Stimulated activated CD4-positive, alpha-beta T cell treated with anti-CD3 and anti-CD28 coated beads, Interleukin-1b, Interleukin-23, amount 100 ng/mL, for 4 hours (primary cell): ENCODE measurements at places on chromosomes 4 and X.

DNA sequence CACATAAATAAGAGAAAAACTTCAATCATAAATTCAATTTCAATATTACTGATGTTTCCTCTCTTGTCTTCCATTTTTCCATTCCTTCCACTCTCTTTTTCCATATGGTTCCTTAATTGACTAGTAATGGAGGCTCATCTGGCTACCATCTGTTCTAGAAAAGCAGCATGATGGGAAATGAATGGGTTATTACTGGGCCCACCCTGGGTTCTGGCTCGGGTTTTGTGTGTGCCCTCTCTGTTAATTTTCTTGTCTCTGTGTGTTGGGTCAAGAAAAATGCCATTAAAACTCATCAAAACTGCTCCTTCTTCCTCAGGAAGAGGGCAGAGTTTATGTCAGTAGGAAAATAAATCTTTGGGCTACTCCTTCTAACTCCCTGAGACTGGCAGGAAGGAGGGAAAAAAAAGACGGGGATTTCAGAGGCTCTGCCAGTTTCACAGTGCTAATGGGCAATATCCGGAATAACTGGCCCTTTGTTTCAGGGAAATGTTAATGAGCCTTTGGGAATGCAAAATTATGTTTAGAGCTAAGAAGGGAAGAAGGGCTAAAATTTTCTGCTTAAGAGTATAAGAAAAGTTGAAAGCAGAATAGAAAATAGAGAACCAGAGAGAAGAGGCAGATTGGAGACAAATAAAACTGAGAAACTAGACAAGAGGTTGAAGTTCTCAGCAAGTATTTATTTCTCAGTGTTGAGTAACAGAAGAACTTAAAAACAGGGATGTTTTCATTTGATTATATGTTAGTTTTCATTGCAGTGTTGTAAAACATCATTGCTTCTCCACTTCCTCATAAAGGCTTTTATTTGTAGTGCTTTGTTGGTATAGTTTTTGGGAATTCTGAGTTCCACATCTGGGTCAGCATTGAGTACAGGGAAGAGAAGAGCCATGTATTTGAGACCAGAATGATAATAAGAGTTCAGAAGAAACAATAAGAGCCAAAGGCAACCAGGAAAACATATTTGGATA lies 19.7 kb downstream of the GABRB1 start:
- no peak for DNase-seq

DNA sequence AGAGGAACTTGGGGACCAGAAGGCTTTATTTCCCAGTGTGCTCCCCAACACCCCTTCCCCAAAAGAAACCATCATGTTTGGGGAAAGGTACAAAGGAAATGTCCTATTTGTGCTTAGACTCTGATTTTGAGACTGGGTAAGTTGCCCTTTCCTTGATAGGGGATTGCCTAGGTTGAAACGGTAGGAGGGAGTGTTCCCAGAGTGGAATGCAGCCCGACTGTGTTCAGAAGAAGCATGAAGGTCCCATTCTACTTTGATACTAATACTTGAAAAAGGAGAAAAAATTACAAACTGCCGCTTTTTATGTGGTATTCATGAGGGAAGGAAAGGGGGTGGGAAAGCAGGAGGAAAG lies 32.4 kb upstream of the TMEM131L start:
- DNase-seq = no peak

- DNase-seq = no peak
Observed at GRCh38 chr4:7103607-7104365, 35.9 kb upstream of the GRPEL1 start.

DNA sequence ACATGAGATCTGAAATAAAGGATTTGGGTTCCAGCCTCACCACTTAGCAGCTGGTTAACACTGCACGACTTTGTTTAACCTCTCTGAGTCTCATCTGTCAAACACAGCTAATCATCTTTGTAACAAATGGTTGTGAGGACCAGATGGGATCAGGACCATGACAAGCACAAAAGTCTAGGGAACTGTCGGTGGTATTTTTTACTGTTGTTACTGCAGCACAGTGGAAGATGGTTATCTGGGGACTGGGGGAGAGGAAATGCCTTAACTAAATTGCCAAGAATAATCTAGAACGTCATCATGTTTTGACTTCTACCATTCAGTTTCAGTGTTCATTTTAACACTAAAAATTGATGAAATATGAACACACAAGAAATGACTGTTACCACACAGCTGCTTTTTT lies 99.5 kb downstream of the ADGRA3 start:
- DNase-seq = no peak

DNA sequence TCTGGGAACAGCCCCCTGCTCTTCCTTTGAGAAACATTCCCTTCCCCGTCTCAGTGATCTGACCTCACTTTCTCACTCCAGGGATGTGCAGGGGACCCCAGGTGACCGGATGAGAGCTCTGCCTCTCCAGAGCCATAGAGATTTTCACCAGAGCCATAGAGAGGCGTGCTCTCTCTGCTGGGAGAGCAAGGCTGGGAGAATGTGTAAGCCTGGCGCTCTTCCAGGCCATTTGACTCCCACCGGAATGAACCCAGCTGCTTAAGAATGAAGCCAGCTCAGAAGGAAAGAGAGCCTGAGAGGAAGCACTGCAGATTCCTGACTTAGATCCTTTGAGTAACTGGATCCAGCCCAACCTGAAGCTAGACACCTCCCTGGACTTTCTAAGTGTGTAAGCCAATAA lies 106.4 kb downstream of the DHX15 start:
- DNase-seq = no peak

- no peak for DNase-seq
Observed at GRCh38 chr4:185801471-185801870, 10.5 kb downstream of the SORBS2 start.

DNA sequence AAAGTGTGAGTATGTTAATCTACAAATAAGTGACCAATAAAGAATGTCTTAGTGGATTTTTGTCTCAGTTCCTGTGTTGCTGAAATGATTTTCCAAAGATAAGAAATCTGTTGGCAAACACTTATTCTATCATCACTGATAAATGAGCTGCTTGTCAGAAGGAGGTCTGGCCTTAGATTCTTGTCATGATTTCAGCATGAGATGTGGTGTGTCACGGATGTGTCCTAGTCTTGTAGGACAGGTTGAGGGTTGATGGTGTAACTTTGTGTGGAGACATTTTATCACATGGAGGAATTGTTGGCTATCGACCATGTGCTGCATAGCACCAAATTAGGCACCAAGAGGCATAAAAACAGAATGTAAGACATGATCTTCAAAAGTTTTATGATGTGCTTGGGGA lies 31.8 kb upstream of the LIMCH1 start:
- no peak for DNase-seq

DNA sequence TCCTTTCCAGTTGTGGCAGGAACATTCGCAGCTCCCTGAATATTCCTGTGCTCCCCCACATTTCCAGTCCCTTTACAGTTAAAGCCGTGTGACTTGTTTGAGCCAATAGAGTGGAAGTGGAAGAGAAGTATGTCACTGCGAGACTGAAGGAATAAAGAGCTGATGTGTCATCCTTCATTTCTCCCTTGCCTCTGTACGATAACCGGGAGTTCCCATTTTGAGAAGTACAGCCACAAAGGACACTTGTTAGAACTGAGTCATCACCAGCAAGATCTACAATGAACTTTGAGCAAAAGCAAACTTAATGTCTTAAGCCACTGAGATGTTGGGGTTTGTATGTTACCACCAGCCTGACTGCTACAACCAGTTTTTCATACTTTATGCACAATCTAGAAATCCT lies 92.3 kb downstream of the SPRY1 start:
- no peak for DNase-seq

GRCh38 chrX:55801811-55802210 lies 84.3 kb downstream of the RRAGB start:
- DNase-seq = no peak

DNA sequence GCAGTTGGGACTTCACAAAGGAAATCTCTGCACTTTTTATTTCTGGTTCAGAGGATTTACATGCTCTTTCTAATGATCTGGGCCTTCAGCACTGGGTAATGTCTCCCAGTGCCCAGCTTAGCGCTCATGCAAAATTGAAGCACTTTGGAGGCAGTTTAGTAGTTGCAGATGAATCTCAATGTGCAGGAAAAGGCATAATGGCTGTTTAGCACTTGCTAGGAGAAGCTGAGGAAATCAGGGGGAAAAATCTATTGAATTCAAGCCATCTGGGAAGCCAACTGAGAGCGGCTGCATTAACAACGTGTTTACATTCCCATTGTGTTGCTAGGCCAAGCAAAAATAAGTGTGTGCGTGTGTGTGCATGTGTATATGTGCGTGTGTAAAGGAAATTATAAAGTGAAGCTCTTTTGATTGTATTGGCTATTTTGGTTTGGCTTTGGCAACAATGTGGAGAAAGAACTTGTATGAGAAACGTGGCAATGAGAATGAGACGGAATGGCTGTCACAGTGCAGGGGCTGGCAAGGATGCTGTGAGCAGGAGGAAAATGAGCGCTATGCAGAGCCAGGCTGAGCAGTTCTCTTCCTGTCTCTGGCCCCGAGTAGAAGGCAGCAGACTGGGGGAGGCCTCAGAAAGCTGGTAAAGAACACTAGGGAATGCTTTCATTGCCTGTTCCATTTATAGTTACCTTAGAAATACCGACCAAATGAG lies 231.5 kb downstream of the UNC5C start:
- no peak for DNase-seq

DNA sequence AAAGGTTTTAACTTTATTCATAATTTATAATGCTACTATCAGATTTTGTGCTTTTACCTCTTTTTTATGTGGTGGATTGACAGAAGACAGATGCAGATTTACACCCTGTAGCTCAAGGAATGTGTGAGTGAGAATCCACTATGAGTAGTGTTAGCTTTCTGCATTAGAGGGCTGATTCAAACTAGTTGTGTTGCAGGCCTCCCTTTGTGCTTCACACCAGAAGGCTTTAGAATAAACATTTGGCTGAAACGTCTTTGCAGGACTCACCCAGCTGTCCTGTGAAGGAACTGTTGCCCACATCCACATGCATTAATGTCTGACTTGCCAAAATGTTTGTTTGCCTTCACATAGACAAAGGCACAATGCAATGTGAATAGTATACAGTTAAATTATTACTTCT lies 127.0 kb downstream of the PCDH7 start:
- no peak for DNase-seq

GRCh38 chrX:134570509-134570846 lies 87.8 kb downstream of the PLAC1 start:
- no peak for DNase-seq

- no peak for DNase-seq
Observed at GRCh38 chr4:142347241-142347640, 498.9 kb downstream of the INPP4B start.

- no peak for DNase-seq
Observed at GRCh38 chr4:26015133-26015651, 101.2 kb downstream of the SMIM20 start.

DNA sequence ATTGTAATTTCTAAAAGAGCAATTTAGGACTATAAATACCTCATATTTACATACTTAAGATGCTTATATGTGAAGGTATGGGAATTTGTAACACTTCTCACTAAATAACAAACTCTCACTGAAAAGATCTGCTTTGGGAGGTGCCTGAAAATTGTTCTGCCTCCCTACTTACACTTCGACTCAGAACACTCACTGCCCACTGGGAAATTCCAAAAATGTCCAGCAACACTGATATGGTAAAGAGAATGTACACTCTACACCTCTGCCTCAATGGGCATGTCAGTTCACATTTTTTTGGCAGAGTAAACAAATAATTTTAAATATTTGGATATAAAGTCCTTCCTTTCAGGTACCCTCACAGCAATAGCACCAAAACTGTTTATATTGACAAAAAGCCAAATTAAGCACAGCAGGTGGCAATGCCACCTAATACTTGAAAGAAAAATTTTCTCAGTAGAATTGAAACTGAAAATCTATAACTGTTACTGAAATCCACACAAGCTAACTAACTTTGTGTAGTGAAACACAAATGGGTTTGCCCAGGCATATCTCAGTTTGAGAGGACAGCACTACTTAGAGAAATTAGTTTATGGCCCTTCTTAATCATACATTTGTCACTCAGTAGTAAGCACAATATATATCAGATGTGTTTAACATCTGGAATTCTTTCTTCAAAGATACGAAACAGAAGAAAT lies 67.1 kb downstream of the PRDM5 start:
- DNase-seq = no peak

DNA sequence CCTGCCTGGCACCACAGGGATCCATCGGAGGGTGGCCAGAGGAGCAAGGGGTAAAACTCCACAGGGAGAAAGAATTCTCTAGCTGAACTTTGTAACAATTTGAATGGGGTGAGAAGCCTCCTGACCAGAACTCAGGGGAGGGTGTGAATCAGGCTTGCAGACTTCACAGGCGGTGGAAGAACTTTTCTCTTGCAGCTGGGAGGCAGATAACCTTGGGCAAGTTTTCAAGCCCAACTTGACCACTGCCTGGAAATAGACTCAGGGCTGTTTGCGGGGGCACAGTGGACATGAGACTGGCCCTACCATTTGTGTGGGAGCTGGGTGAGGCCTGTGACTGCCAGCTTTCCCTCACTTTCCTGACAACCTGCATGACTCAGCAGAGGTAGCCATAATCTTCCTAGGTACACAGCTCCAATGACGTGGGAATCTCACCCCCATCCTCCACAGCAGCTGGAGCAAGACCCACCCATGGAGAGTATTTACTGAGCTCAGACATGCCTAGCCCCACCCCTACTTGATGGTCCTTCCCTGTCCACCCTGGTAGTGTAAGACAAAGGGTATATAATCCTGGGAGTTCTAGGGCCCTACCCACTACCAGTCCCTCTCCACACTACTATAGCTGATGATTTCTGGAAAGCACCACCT lies 210.0 kb upstream of the AGTR2 start:
- DNase-seq = no peak

GRCh38 chr4:86586626-86587380 lies 7.3 kb upstream of the PTPN13 start:
- DNase-seq = no peak

- no peak for DNase-seq
Observed at GRCh38 chr4:1690698-1691097, 6.6 kb upstream of the FAM53A start.

- no peak for DNase-seq
Observed at GRCh38 chr4:84407554-84408407, 91.3 kb downstream of the NKX6-1 start.

DNA sequence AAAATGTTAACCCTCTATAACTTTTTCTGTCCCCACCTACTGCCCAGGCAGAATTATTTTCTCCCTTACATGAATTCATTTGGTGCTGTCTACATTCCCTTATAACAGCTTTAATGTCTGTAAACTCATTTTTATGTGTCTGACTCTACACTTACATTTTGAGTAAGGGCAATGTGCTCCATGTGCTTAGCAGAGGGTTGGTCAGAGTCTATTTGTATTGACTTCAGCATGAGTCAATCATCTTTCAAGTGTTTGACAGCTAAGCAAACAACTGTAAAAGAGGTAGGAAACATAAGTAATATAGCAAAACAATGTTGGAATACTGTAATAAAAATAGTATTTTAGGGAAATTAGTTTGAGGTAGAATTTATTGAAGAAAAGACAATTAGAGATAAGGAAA lies 6.3 kb downstream of the IL15 start:
- no peak for DNase-seq
